ENCODE measurements at places on chromosomes 12 and 14.

DNA sequence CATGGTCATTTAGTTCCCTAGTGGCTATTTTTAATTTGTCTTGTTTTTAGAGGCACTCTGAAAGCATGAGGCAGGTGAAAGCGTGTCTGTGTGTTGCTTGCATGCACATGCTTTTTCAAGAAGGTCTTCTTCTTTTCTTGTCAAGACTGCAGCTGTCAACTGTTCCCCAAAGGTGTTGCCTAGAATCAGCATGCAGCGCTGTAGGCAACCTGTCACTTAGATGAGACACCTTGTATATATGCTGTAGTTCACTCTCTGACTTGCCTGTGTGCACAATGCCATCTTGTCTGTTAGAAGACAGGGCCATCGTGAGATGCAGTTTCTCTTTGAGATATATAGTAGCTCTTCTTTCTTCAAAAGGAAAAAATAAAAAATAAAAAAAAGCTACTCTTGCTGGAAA is 885.7 kb downstream of the DIO2 start:
- DNase-seq, result no peak

- DNase-seq, result no peak
Measured at GRCh38 chr12:17459214-17459613, 630.8 kb downstream of the RERGL start.

DNA sequence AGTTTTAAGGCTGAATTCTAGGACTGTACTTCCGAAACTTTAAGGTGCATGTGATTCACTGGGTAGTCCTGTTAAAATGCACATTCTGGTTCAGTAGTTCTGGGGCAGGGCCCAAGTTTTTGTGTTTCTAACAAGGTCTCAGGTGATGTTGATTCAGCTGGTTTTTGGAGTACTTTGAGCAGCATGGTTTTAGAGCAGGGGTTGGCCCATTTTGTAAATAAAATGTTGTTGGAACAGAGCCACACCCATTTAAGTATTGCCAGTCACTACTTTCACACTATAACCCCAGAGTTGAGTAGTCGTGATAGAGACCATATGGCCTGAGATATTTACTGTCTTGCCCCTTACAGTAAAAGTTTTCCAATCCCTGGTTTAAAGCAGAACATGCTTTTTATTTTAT is 111.3 kb downstream of the SYNE2 start:
- no peak for DNase-seq

DNA sequence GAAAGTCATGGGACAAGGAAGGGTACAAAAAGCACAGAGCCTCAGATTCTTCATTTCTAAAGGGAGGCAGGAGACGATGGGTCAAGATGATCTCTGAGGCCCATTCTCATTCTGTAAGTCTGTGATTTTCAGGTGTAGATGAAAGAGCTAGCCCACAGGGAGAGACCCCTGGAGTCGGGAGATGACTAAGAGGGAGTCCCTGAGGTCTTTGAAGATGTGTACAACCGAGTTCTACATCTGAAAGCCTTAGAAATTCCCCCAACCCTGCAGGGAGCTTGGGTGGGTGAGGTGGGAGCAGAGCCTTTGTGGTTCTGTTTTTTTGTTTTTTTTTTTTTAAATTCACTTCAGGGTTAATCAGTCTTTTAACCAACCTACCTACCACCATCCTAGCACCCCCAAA is 3.1 kb downstream of the WNT10B start:
- DNase-seq, result no peak

- no peak for DNase-seq
Measured at GRCh38 chr14:71682337-71682736, 249.9 kb upstream of the RGS6 start.

DNA sequence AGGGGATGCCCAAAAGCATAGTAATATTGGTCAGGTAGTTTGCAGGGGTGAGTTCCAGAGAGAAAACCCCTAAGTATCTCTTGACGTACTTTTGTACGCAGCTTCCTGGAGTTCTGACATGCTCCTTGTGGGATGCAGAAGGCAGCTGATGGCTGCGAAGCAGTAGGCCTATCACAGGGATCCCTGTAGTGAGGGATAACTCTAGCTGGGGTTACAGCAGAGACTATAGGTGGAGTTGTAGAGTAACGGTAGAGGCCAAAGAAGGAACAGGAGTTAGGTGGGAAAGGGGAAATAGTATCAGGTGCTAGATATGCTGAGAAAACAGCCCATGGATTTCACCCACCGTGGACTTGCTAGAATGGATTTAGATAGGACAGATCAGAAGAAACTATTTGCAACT is 37.3 kb downstream of the MGST1 start:
- DNase-seq, result no peak

DNA sequence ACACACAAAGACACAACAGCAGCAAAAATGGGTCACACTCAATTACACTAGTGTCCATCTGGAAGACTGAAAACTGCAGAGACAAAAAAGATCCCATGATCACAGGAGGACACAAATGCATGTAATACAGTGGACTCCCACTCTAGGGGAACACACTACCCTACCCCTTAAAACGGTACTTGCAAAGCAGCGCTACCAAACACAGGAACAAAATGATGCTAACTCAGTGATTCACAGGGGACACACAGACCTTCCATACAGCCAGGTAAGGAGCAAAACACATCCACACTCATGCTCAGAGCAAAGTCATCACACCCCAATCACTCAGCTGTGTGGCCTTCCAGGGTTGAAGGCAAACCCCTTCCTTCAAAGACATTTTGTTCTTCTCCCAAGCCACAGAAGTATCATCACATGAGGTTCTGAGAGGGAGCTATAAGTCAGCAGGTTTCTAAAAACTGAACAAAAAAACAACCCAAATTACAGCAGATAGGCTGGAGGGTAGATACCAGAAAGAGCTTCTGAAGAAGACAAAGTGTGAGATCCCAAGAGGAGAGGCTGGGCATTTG is 14.8 kb downstream of the SMUG1 start:
- no peak for DNase-seq

- DNase-seq, result peak; percentile 60
Measured at GRCh38 chr14:96100161-96101064, 61.3 kb downstream of the C14orf132 start.

DNA sequence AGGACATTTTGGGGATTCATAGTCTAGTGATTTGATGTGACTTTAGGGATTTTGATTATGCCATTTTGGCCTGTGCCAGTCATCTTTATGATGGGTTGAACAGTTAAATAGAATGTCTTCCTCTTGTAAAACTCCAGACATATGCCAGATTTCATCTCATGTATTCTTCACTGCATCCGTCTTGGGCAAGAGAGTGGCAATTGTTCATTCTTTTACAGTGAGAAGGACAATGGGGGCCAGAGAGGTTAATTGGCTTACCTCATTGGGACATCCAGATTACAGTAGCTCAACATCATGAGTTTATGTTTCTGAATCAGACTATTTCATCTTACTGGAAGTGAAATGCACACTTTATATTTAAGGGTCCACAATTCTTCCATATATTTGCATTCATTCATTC is 108.2 kb upstream of the SLC38A2 start:
- DNase-seq, result no peak

GRCh38 chr14:70908935-70909641 is 1.8 kb downstream of the PCNX1 start:
- DNase-seq, result no peak

DNA sequence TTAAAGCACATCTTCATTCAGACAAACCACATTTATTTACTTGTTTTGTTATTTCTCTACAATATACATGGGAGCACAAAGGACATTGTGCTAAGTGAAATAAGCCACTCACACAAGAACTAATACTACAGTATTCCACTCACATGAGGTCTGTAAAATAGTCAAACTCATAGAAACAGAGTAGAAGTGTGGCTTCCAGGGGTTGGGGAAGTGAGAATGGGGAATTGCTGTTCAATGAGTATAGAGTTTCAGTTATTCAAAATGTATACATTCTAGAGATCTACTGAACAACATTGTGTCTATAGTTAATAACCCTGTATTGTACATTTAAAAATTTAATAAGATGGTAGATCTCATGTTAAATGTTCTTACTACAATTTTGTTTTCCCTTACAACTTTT is 88.8 kb downstream of the ATXN7L3B start:
- DNase-seq, result no peak

- no peak for DNase-seq
Measured at GRCh38 chr14:101084436-101084826, 180.9 kb upstream of the RTL1 start.

DNA sequence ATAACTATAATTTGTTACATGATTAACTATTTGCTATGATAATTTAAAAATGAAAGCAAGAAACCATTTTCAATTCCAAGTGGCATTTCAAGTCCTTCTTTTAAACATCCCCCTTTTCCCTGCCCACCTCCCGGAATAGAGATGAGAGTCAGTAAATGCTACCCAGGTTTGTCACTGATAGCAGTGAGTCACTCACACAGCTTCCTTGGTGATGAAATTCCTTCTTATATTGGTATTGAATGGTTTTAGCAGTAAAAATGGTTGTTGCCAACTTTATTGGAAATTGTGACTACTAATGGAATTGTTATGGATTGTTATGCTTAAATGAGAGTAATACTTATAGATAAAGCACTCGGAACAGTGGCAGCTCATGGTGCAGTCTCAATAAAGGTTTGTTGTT is 90.5 kb downstream of the PPM1A start:
- DNase-seq, result no peak

GRCh38 chr12:25771041-25771440 is 187.4 kb upstream of the RASSF8 start:
- DNase-seq, result no peak

- peak; percentile 92 for DNase-seq
Measured at GRCh38 chr12:121917950-121918678, at the start of gene CFAP251. Gene CFAP251 (plus strand): TSS chr12:121918592. CDS start chr12:121921306, 2,714 bp downstream.

GRCh38 chr12:131153956-131154355 is 200.2 kb downstream of the ADGRD1 start:
- DNase-seq, result no peak

- DNase-seq, result no peak
Measured at GRCh38 chr12:3233797-3234196, 156.6 kb downstream of the TSPAN9 start.

DNA sequence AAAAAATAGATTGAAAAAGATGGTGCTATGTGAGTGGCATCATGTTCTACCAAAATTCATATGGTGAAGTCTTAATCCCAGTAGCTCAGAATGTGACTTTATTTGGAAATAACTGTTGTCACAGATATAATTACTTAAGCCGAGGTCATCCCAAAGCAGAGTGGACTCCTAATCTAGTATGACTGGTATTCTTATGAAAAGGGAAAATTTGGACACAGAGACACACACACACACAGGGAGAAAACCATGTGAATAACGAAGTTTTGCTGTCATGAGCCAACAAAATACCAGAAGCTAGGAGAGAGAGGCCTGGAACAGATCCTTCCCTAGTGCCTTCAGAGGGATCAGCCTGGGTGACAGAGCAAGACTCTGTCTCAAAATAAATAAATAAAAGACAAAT is 62.6 kb downstream of the FAR2 start:
- no peak for DNase-seq

- DNase-seq, result no peak
Measured at GRCh38 chr12:54593725-54594124, 5.3 kb upstream of the PPP1R1A start.

- DNase-seq, result no peak
Measured at GRCh38 chr12:58894040-58894439, 26.3 kb downstream of the LRIG3 start.

DNA sequence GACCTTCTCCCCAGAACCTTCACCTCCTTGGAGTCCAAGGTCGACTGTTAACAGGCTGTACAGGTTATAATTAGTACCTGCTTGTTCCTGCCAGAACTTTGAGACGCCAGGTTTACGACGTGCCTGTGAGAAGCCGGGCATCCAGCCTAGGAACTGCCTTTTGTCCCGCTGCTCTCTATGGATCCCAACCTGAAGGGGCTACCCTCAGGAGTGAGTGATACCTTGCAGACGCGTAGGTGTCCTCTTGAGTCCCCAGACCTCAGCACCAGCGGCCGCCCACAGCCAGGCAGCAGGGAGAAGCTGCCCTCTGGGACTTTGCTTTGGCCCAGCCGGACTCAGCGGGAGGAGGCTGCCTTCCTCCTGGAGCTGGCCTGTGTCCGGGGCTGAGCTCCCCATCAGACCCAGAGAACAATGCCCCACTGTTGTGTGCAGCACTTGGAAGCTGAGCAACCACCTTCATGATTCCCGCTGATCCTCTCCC is 16.2 kb downstream of the SYNE3 start:
- no peak for DNase-seq

DNA sequence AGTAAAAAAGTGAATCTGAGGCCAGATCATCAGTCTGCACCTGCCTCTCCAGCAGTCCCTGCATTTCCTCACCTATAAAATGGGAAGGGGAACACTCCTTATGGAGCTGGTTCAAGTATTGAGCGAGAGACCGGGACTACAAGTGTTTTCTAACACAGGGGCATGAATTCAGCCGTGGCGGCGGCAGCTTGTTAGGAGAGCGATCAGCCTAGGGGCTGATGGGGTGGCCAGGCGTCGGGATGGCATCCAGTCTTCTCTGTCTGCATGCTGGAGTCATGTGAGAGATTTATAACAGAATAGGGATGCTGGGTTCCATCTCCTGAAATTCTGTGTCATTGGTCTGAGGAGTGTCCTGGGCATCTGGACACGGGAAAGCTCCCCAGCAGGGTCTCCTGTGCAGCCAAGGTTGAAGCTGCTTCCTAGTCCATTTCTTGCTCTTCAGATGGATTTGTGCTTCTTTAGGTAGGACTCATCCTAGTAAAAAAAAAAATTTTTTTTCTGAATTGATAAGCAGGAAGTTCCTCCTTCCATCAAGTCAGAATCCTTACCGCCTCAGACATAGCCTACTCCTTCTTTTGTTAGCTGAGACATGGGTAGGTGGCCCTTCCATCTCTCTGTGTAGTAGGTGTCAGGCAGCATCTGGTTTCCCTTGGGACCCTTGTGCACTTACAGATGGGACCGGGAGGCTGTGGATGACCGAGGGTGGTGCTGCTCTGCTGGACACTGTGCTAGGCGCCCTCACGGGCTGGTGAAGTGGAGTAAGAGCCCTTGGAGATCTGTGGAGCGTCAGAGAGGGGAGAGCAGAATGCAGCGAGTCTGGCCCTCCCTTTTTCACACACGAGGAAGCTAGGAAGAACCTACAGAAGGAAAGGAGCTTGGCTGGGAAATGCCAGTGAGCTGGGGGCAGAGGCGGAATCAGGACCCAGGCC is 146.7 kb downstream of the TSPAN9 start:
- DNase-seq, result no peak

DNA sequence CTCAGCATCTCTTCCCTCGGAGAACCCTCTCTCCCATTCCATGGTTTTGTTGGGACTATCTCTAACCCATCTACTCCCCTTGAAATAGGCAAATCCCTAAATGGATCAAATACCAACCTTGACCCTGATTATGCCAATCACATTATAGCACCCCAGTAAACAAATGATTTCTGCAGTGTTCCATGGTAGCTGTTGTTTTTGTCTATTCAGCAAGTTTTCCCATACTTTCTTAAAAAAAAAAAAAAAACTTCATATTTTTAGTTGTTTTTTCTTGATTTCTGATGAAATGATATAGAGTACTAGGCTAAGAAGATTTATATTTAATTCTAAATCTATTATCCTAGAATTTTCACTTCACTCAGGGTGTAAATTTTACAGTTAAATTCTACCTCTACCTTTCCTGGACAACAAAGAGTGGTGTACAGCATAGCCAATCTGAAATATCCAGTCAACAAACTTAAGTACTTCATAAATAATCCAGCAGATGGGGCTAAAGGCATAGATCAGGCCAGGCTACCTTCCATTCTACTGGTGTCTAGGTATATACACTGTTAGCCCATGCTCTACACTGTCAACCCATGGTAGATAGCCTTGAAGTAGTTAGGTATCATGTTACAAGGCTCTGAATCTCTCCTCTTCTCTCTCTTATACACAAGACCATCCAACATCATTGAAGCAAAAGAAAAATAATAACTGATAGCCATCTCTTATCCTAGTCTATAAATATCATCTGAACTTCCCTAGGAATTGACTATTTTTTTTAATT is 82.2 kb downstream of the PLEKHG7 start:
- peak; percentile 36 for DNase-seq
